ENCODE measurements at places on chromosomes 16 and 17.

GRCh38 chr16:28130099-28131088 lies 66.9 kb upstream of the GSG1L start:
- DNase-seq: no peak

DNA sequence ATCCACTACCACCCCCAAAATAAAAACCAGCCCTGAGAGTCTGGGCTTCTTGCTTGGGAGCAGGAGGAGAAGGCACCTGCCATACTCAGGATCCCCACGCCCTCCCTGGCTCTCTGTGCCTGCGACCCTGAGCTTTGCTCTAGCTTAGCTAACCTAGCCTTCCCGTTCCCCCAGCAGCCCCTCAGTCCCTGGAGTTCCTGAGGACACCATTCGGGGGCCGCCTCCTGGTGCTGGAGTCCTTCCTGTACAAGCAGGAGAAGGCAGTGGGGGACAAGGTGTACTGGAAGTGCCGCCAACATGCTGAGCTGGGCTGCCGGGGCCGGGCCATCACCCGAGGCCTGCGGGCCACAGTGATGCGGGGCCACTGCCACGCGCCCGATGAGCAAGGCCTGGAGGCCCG lies 18.5 kb downstream of the FLYWCH1 start:
- no peak for DNase-seq

DNA sequence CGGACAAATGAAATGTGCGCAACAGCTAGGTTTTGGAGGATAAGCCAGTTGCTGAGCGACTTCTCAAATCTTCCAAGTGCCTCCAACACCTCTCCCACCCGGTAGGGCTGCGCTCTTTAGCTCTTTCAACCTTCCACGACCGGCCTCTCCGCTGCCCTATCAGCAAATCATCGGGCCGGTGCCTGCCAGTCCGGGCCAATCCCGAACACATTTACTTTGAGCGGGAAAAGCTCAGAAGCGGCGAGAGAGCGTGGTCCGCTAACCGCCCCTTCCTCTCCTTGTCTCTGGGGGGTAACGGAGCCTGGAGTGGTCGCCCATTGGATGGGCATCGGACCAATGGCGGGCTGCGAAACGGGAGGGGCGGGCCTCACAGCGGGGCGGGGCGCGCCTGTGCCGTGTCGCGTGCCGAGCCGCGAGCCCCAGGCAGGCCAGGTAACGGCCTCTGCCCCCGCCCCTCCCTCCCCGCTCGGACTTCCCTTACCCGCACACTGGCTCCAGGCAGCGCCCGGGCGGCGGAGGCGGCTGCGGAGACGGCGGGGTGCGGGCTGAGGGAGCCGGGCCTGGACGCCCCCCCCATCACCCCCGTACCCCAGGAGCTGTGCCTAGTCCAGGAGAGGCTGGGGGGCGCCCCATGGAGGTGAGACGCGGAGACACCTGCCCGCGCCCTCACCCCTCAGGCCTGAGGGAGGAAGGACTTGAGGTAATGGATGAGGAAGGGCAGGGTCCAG lies at the start of gene MEIOC:
Gene MEIOC, plus strand, starts transcription at position 486 of the 728 bp plus-strand sequence. Its CDS starts 146 bp downstream, at position 632.
- DNase-seq: peak; percentile 7

- peak; percentile 44 for DNase-seq
Measured at GRCh38 chr16:87850009-87851006, 19.0 kb downstream of the SLC7A5 start.

DNA sequence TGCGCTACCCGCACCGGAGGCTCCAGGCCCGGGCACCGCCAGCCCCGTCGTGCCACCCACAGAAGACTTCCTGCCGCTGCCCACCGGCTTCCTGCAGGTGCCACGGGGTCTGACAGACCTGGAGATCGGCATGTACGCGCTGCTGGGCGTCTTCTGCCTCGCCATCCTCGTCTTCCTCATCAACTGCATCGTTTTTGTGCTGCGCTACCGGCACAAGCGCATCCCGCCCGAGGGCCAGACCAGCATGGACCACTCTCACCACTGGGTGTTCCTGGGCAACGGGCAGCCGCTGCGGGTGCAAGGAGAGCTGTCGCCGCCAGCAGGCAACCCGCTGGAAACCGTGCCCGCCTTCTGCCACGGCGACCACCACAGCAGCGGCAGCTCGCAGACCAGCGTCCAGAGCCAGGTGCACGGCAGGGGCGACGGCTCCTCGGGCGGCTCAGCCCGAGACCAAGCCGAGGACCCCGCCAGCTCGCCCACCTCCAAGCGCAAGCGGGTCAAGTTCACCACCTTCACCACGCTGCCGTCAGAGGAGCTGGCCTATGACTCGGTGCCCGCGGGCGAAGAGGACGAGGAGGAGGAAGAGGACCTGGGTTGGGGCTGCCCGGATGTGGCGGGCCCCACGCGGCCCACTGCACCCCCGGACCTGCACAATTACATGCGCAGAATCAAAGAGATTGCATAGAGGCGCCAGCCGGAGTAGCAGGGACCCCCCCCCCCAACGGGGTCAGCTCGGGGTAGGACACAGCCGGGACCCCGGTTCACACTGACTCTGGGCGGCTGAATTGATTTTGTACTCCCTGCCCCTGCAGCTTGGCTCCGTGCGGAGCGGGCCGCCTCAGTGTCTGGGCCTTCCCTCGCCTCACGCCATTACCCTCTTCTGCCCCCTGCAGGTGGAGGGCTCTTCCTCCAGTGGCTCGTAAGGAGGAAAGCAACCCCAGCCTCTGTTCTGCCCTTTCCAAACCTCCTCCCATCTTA lies 58.5 kb downstream of the TMEM132E start:
- peak; percentile 73 for DNase-seq

DNA sequence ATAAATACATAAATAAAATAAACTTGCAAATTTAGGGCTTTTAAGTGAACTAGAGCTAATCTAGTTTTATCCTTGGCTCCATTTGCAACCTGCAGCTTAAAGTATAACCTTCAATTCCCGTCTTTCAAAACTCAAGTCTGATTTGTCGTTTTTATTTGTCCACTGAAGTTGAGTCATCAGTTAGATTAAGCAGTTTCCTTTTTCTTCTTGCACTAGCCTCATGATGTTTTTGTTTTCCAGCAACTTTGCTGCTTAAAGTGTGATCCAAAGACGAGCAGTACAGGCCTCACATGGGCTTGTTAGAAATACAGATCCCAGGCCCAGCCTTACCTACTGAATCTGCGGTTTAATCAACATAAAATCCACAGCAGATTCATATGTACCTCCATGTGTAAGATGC lies 13.8 kb downstream of the ARSG start:
- no peak for DNase-seq

DNA sequence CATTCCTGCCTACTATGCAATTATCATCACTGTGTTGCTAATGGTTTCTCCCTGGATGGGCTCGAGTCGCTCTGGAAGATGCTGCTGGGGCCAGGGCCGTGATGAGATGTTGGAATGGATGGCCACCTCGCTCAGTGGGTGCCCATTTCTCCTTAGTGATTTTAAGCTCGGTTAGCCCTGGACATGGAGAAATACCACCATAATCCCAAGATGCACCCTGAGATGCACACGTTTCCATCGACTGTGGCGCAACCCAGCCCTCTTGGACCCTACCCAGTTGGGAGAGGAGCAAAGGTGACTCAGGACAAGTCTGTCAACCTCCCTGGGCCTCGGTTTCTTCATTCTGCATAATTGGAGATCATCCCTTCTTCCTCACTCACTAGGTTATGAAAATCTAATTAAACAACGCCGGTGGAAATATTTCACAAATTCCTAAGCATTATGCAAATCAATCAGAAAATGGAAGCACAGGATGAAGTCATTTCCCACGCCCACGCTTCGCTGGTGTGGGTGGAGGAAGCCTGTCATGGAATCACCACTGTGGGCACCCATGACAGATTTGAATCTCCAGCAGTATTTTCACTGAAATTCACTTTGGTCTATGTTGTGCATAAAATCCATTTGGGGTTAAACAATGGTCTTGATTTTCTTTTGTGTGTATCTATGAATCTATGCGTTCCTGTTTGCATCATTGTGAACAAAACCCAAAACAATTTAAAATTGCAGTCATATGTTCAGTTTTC lies 195.2 kb downstream of the AXIN2 start:
- DNase-seq: peak; percentile 62

- no peak for DNase-seq
Measured at GRCh38 chr17:50239937-50240336, 34.3 kb upstream of the TMEM92 start.

- no peak for DNase-seq
Measured at GRCh38 chr16:4321286-4322120, 5.6 kb downstream of the GLIS2 start.

- no peak for DNase-seq
Measured at GRCh38 chr17:67633751-67634211, 84.0 kb upstream of the NOL11 start.

- peak; percentile 48 for DNase-seq
Measured at GRCh38 chr17:42819939-42820535, 4.0 kb downstream of the BECN1 start.

- no peak for DNase-seq
Measured at GRCh38 chr16:88853325-88853941, 3.3 kb downstream of the GALNS start.

DNA sequence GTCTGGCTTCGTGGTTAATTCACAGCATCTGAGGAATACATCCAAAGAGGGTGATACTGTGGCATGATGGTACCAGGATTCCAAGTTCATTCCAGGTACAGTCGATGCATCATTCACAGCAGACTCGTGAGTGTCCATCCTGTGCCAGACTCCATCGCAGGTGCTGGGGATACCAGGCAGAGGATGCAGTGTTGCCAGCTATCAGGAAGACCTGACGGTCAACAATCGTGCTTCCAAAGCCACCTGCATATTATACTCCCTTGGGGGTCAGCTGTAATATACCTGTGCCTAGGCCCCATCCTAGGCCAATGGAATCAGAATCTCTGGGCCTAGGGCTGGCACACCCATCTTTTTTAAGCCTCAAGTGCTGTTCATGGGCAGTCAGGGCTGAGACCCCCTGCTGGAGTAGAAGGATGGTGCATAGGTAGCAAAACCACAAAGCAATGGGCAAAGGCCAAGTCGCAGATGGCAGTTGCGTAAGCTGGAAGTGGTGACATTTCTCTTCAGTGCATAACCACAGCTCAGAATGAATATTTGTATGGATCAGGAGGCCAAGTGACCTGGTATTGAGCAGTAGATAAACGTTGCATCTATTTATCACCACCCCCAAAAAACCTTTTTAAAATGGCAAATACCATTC lies 42.9 kb upstream of the C16orf78 start:
- no peak for DNase-seq

DNA sequence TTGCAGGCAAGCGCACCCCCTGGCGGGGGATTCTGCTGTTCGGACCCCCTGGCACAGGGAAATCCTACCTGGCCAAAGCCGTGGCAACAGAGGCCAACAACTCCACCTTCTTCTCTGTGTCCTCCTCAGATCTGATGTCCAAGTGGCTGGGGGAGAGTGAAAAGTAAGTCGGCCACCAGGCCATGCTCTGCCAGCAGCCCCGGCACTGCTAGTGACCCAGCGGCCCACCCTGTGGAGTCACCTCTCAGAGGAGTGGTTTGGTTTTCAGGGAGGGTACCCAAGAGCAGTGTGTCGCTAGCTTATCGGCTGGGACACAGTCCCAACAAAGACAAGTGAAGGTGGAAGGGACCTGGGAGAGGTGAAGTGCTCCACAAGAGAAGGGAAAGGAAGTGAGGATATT lies 8.2 kb downstream of the VPS4A start:
- DNase-seq: no peak

- no peak for DNase-seq
Measured at GRCh38 chr16:48617104-48617705, 7.2 kb upstream of the N4BP1 start.

DNA sequence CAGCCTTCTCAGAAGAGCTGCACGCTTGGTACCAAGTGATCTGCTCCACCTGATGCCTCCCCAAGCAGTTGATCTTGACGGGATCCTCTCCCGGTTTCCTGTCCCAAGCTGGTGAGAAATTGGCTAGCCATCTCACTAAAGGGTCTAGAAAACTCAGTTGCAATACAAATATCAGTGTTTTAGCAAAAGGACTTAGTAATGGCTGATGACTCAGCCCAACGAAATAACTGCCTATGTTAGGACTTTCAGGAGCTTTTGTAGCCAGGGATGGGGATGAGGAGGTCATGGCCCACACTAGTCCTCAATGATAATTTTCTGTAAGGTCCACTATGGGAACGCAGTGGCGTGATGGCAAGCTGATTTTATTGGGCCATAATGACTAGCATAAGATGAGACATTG lies 23.3 kb upstream of the ENGASE start:
- DNase-seq: no peak

DNA sequence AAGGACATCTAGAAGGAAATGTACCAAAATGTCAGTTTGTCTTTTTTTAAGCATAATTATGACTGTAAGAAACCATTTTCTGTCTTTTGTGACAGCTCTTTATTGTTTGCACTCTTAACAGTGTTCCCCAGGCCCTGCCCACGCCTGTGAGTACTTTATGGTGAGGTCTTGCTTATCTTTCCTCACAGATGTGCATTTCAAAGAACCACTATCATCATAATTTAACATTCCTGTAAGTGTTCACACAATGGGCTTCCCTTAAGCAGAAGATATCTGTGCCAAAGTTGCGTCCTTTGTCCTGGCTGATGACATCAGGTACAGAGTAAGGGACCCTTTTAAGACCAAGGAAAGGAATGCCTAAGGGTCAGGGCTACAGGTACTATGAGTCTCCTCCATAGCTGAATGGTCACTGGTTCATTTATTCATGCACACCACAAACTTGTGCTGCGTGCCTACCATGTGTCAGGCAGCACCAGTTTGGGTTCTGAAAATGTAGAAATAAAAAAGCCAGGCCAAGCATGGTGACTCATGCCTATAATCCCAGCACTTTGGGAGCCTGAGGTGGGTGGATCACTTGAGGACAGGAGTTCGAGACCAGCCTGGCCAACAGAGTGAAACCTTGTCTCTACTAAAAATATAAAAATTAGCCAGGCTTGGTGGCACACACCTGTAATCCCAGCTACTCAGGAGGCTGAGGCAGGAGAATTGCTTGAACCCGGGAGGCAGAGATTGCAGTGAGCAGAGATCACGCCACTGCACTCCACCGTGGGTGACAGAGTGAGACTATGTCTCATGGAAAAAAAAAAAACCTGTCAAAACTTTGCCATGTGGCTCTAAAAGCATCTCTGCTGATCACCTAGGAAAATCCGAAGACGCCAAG lies 55.4 kb upstream of the NLK start:
- DNase-seq: no peak

DNA sequence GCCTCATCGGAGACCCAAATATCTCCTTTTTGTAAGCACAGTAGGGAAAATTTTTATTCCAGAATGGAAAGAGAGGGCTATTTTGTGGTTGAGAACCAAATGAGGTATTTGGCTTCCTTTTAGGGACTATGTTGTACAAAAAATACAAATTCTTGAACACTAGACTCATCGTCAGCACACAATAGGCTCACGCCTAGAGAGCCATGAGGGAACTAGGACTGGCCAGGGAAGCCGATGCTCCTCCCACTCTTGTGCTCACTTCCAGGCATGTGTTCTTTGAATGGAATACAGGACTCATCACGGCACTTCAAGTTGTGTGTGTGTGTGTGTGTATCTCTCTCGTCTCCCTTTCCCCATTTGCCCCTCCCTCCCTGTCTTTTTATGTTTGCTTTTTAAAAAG lies 17.8 kb upstream of the BLMH start:
- no peak for DNase-seq

DNA sequence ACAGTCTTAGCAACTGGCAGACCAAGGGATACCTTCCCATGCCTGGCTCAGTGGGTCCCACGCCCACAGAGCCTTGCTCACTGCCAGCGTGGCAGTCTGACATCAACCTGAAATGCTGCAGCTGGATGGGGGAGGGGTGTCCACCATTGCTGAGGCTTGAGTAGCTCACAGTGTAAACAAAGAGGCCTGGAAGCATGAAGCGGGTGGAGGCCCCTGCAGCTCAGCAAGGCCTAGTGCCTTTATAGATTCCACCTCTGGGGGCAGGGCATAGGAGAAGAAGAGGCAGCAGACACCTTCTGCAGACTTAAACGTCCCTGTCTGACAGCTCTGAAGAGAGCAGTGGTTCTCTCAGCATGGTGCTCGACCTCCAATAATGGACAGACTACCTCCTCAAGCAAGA lies 263.2 kb downstream of the KIF2B start:
- DNase-seq: no peak

Measured in stimulated activated CD4-positive, alpha-beta T cell treated with anti-CD3 and anti-CD28 coated beads, Interleukin-1b, Interleukin-23, amount 100 ng/mL, for 24 hours (primary cell).